CMK (cell line): ENCODE measurements at places on chromosomes 11 and 22.

- DNase-seq: no peak
These were observed 24.1 kb downstream of the CTSC start for GRCh38 chr11:88313441-88313840.

GRCh38 chr22:47377926-47378560, 615.6 kb downstream of the TBC1D22A start:
- no peak for DNase-seq

DNA sequence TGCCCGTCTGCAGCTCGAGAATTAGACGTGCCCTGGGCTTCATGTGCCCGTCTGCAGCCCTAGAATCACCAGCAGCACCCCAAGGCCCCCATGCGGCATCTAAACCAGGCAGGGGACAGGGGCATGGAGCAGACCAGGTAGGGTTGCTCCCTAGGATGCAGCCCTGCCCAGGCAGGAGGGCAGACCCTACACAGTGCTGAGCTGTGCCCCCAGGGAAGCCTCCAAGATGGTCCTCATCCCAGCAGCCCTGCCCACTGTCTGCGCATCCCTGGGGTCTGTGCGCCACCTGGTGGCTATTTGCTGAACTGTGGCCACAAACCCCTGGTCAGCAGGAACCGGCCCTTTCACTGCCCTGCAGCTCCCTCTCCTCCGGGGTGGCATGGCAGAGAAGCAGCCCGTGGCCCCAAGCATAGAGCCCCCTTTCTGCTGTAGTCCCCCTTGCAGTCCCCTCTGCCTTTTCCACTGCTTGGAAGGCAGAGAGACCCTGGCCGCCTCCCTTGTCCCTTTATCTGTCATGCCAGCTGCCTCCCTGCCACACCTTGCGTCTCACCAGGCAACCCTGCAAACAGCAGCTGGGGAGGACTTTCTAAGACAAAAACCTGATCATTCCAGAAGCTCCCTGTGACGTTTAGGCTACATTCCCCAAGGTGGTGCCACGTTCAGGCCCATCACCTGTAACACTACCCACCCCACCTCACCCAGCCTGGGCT, 86.6 kb downstream of the KCNQ1 start:
- DNase-seq: no peak

- DNase-seq: no peak
These were observed 29.8 kb downstream of the ADAMTS15 start for GRCh38 chr11:130478204-130478701.

- DNase-seq: no peak
These were observed 24.8 kb upstream of the CD82 start for GRCh38 chr11:44540667-44541066.

- DNase-seq: no peak
These were observed 17.6 kb downstream of the DDB1 start for GRCh38 chr11:61315260-61315659.

DNA sequence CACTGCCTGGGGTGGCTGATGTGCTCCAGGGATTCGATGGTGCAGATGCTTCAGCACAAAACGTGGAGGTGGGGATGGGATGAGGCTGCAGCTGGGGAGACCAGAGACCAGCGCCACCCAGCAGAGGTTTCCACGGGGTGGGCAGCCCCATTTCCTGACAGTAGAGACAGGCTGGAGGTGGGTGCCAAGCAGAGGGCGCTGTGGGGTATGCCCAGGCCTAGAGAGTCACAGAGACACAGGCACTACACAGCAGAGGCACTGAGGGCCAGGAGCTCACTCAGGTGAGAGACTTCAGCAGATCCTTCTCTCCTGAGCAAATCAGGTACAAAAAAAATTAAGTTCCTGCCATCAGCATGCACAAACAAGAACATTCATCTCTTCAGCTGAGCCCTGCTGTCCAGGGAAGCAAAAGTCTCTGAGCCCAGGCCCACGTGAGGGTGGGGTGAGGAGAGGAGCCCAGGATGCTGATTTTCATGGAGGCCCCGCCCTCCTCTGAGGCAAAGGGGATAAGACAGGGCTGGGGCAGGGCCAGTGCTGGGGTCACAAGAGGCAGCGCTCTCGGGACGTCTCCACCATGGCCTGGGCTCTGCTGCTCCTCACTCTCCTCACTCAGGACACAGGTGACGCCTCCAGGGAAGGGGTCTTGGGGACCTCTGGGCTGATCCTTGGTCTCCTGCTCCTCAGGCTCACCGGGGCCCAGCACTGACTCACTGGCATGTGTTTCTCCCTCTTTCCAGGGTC, 53.1 kb downstream of the GGTLC2 start:
- DNase-seq: no peak

DNA sequence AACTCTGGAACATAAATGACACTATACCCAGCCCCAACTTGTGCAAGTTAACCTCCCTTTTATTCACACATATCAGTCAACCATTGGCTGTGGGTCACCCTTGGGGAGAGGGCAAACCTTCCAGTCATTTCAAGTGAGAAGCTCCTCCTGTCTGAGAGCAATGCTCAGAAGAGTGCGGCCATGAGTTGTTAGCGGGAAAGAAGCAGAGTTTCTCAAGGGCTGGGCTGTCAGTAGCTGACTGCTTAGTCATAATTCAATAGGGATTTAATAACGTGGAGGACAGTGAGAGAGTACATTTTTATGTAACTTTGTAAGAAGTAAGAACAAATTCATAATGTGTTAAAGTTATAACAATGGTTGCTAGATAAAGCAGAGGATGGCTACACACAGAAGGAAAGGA, 5.1 kb downstream of the PATE2 start:
- DNase-seq: no peak

DNA sequence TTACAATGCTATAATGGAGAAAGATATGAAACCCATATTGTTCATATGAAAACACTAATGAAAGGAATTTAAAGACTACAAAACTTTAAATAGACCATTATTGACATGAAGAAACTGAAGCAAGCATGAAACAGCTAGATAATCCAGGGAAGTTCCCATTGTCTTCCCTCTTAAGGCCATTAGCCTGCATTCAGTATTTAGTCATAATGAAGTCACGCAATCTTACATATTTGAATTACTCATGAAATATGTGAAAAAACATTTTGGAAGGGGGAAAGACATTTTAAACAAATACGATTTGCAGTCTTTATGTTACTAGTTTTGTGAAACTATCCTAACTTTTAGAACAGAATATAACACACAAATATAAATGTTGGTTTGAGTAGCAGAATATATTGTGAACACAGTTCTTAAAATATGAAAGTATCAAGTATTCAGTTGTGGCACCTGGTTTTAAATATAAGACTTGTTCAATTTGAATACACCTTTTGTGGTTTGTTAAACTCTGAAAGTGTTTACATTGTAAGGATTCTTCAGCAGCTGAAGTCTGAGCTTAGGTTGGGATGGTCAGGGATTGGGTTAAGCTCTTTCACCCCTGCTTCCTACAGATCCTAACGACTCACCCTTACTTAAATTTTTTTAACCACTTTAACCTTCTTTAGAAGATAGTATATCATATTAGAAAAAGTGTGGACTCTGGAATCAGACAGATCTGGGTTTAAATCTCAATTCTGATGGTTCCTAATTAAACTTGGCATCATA, 500.3 kb upstream of the TENM4 start:
- no peak for DNase-seq

GRCh38 chr22:42528591-42529307, 9.2 kb upstream of the RRP7A start:
- DNase-seq: no peak

GRCh38 chr11:33598426-33599069, 102.1 kb downstream of the C11orf91 start:
- no peak for DNase-seq

DNA sequence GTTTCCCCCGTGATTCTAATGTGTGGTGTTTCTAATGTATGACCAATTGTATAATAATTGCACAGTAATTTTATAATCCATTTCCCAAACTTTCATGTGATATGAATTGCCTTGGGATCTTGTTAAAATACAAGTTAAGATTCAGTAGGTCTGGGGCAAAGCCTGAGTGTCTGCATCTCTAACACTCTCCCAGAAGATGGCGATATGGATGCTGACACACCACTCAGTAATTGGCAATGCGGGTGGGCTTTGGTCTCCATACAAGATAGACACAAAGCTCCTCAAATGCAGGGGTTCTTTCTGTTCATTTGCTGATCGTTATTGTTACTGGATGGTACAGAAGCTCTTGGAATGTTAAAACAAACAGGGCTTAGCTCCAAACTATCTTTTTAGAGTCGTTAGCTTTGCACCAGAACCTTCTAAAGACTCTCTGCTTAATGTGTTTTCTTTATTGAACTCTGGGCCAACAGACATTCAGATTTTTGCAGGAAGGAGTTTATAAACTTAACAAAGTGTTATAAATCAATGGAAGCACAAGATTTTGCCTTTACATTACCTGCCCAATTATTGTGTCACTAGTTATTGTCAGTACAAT, 45.4 kb upstream of the ANO3 start:
- DNase-seq: no peak

DNA sequence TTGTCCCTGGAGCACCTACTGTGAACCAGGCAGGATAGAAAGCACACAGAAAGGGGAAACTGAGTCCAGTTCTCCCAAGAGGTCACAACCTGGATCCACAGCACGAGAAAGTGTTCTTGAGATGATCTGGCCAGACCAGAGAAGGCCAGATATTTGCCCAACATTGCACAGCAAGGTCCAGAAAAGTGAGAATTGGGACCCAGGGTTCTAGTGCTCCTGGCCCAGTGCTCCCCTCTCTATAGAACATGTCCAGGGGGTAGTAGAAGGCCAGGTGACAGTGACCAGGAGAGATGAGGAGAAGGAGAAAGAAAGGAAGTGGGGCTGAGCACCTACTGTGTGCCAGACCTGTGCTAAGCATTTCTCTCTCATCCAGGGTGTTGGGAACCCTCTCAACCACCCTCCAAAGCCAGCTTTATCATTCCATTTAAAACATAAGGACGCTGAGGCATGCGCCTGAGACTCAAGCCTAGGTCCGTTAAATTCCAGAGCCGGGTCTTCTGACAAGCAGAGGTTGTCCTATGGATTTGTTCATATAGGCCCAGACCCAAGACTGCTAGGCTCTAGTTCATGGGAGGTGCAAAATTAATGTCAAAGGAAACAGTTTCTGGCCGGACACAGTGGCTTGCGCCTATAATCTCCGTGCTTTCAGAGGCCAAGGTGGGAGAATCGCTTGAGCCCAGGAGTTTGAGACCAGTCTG, 128.7 kb downstream of the MN1 start:
- no peak for DNase-seq

GRCh38 chr11:77320351-77320750, 18.9 kb upstream of the GDPD4 start:
- no peak for DNase-seq

DNA sequence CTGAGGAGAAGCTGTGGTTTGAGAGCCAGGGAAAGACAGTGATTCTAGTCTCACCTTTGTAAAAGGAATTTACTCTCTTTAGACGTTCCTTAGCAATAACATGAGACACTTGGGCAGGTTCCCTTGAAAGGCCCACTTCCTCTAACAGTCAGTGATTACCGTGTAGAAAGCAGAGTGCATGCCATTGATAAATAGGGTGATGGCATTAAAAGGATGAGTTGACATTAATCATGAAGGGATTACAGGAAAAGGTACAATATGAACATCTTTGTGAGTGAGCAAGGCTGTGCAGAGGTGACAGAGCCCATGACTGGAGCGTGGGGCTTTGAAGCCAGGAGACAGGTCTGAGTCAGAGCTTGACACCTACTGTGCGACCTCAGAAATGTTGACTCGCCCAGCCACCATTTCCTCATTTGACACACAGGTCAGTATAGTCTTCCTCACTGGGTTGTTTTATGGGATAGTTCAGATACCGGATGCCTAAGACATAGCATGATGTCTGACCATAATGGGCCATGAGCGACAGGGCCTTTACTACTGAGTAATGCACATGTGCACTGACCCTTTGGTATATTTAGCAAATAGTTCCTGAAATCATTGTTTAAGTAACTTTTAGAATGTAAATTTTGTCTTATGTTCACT, 341.7 kb upstream of the MTNR1B start:
- no peak for DNase-seq

DNA sequence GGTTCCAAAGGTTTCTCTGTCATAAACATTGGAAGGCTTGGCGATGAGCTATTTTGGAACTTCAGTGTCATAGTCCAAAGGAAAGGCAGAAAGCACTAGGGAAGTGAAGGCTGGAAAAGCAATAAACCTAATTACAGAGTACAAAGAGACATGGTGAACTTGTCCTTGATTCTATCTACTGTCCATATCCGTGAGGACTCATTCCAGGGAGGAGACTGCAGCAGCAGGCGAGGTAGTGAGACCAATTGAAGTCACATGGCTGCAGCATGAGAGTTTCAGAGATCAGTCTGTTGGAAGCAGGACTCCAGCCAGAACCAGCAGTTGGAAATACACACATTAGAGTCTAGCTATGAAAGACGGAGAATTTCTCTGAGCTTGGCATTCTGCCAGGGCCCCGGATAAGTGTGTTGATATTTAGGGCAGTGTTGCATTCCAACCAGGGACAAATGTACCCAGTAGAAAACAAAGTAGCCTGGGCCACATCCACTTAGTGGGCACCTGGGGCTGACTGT, 54.1 kb upstream of the ARHGAP42 start:
- DNase-seq: no peak

DNA sequence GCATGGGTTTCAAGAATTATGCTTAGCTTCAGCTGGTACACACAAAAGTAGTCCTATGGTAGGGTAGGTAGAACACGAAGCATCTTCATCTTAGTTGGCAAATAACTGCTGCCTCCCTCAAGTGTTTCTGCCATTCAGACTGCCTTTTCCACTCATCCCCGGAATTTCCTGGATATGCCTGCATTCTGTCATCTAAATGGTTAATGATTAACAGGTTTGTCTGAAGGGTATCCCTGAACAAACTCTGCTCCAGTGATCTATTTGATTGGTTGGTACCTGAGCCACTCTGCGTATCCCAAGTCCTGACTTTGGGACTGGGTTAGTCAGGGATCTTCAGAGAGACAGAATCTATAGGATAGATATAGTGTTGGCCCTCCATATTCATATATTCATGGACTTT, 272.3 kb upstream of the RAG2 start:
- no peak for DNase-seq

DNA sequence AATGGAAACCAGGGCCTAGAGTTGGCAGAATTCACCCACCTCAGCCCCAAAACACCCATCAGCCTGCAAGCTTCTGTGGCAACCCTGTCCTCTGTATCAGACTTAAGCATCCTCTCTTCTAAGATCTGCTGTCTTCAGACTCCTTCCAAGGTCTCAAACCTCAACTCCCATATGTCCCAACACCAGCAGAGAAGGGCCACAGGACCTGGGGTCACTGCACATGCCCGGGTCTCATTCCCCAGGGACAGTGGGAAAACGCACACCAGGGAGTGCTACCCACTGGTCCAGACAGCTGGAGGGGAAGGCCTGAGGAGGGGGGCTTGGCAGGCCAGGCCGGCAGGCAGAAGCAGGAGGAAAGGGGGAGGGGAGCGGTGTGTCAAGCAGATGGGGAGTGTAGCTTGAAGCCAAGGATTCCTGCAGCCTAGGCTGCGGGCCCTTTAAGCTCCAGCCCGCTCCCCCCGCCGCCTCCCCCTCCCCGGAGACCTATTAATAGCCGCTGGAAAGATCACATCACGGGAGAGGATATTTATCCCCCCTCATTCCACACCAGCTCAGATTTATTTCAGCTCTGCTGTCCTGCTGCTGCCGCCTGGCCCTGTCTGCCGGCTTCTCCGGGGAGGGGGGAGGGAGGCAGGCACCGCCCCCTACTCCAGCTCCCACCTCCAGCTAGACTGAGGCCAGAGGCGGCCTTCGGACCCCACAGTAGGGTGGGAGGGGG, 16.7 kb downstream of the BCL9L start:
- DNase-seq: no peak
